ENCODE measurements at places on chromosomes 6 and 20.
A peak's percentile ranks its signal among the peaks of the same experiment; 100 is the strongest.

- no peak for DNase-seq
Observed at GRCh38 chr6:28941684-28942448, 18.1 kb upstream of the TRIM27 start.

- no peak for DNase-seq
Observed at GRCh38 chr6:134880487-134881190, 69.3 kb downstream of the ALDH8A1 start.

- DNase-seq: peak; percentile 82
Observed at GRCh38 chr6:169452117-169452868, 198.6 kb upstream of the THBS2 start.

- no peak for DNase-seq
Observed at GRCh38 chr6:27873021-27873940, 38.9 kb downstream of the OR2B2 start.

DNA sequence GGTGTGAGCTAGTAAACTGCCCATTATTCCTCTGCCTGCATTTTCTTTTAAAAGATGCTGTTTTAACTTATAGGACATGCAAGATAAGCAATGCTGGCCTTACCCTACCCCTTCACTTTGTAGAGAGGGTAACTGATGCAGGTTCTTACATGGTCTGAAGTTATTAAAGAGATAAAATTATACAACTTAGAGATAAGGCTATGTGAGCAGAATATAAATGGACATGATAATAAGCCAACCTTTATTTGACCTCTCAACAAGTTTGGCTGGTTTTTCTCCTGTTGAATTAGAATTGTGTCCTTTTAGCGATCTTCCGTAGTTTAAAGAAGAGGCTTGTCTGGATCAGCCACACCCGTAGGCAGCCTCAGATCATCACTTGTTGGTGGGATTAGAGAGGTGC is 377.0 kb downstream of the BTBD3 start:
- DNase-seq: no peak

- no peak for DNase-seq
Observed at GRCh38 chr6:17962436-17963031, 24.9 kb downstream of the KIF13A start.

- no peak for DNase-seq
Observed at GRCh38 chr20:53292347-53292746, 301.3 kb downstream of the ZNF217 start.

GRCh38 chr6:130162421-130162820 is 60.3 kb downstream of the SAMD3 start:
- DNase-seq: no peak

DNA sequence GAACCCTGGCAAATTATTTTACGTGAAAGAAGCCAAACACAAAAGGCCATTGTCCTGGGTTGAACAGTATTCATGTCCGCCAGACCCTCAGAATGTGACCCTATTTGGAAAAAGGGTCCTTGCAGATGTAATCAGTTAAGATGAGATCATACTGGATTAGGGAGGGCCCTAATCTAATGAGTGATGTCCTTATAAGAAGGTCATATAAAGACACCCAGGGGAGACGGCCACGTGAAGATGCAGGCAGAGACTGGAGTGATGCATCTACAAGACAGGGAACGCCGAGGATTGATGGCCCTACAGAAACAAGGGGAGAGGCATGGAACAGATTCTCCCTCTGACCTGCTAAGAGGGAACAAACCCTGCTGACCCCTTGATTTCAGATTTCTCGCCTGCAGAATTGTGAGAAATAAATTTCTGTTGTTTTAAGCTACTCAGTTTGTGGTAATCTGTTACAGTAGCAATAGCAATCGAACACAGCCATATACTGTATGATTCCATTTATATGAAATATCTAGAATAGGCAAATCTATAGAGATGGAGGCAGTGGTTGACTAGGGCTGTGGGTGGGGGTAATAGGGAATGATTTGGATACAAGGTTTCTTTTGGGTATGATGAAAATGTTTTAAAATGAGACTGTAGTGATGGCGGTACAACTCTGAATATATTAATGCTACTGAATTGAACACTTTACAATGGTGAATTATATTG is 132.9 kb upstream of the NUP153 start:
- no peak for DNase-seq

- DNase-seq: no peak
Observed at GRCh38 chr20:40255365-40255764, 433.7 kb downstream of the MAFB start.

GRCh38 chr20:48834278-48834677 is 6.5 kb upstream of the PREX1 start:
- no peak for DNase-seq

DNA sequence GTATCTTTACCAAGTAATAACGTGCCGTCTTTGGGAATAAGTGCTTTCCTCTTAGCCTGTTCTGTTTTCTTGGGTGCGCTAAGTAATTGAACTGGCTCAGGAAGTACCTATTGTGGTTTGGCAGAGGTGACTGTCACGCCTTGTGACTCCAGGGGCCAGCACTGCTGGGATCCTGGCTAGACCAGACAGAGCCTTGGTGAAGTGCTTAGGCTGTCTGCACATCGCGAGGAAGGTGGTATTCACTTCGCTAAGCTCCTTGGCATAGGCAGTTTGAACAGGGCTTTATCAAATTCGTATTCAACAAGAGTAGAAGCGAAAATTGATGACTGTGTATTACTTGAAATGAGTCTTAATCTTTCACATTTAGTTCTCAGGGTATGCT is 17.6 kb downstream of the PRDM1 start:
- DNase-seq: no peak

GRCh38 chr6:117194978-117195377 is 70.4 kb upstream of the VGLL2 start:
- DNase-seq: no peak

- no peak for DNase-seq
Observed at GRCh38 chr6:105780146-105780860, 305.8 kb upstream of the PRDM1 start.

DNA sequence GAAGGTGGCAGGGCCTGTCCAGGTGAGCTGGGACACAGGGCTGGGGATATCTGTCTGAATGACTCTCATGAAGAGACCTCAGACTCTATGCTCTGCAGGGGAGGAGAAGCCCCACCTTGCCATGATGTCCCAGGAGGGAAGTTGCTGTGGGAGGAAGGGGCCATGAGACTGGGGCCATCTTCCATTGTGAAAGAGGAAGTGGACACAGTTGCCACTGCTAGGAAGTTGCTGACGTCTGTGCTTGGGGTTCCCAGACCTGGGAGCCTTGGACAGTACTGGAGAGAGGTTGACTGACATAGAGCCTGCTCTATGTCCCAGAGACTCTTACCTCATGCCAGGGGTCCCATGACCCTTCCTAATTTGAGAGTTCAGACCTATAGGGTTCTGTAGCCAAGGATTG is 24.5 kb downstream of the SIRPB1 start:
- DNase-seq: no peak

DNA sequence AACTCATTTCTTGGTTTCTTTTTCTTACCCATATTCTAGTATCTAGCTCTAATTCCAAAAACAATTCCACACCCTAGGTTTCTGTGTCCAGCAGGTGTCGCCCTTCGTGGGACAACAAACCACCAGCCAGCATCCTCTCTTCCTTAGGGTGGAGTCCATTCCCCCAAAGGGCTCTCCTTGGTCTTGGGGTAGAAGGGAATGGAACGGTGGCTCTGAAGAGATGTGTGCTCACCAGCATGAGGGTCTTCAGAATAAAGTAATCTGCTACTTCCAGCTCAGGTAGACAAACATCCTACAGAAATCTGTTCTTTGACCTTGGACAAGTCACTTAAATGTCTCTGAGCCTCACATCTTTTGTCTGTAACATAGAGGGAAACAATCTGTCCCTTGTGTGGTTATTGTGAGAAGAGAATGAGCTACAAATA is 7.2 kb downstream of the HLA-DMB start:
- DNase-seq: peak; percentile 62

GRCh38 chr6:167091805-167092107 is 31.1 kb upstream of the CCR6 start:
- DNase-seq: no peak

DNA sequence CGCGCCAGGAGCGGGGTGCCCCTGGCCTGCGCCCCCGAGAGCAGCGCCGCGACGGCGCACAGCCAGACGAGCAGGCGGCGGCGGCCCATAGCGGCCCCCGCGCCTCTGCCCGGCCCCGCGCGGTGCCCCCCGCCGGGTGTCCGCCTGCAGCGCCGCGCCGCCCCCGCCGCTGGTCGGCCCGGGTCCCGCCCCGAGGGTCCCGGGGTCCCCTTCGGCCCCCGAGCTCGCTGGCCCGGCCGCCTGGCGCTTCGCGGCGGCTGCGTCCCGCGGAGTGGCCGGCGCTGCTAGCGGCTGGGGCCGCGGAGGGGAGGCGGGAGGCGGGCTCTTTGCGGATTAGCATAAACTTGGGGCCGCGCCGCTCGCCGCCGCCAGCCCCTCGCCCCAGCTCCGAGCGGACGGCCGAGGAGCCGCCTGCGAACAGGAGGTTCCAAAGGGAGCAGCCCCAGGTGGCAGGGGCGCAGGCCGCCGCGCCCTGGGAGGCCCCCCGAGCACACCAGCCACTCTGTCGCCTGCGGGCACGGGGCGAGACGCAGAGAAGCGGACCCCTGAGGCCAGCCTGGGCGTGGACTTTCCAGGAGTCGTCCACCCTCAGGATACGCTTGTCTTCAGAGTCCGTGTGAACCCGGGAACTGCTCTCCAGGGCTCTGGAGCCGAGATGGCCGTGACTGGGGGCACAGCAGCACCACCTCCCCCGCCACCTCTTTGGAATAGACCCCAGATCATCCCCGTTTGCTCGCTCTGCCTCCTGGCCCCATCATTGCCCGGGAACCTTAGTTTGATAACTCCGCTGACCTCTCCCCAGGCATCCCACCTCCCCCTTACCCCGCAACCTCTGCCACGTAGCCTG is at the start of gene EMILIN3:
Gene EMILIN3 (minus strand): TSS at position 273 of the 847 bp plus-strand sequence. CDS start 184 bp downstream, at position 89.
- DNase-seq: no peak

- no peak for DNase-seq
Observed at GRCh38 chr6:28446818-28447511, 3.7 kb upstream of the ZSCAN23 start.

GRCh38 chr6:97850458-97851212 is 567.6 kb upstream of the MMS22L start:
- no peak for DNase-seq

DNA sequence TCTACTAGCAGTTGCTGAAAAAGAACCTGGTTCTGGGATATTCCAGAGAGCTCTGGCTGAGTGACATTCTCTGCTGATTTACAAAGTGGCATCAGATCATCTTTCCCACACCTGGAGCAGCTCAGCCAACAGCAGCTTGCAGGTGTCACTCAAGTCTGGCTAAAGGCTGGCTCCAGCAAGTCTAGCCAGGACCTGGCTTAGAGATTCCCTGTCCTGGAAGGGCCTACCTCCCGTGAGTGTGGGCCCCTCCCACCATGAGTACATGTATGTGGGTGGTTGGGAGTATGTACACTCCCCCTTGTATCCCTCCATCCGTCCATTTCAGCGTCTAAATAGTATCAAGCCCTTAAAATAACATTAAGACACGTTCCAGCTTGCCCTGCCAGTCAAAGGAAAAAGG is 539.3 kb upstream of the ID4 start:
- no peak for DNase-seq

GRCh38 chr20:23449421-23449820 is 3.3 kb downstream of the CST11 start:
- no peak for DNase-seq

- no peak for DNase-seq
Observed at GRCh38 chr6:10559522-10560152, 38.5 kb downstream of the GCNT2 start.

DNA sequence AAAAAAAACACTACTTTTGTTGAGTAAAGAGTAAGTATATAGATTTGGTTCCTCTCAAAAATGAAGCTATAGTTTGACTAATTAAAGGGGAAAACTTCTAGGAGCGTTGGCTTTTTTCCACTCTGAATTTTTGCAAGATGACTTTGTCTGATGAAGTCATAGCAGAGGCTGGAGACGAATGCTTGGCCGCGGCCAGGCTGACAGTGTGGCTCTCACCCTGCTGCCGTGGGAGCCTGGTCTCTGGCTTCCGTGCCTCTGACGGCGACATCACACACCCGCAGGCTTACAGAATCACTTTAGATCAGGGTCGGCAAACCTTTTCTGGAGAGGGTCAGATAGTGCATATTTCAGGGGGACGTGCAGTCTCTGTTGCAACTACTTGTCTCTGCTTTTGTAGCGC is 145.0 kb downstream of the PHACTR3 start:
- DNase-seq: no peak

GRCh38 chr6:36109092-36109491 is 21.2 kb upstream of the MAPK13 start:
- DNase-seq: no peak

GRCh38 chr6:16683641-16684194 is 77.5 kb downstream of the ATXN1 start:
- DNase-seq: no peak

DNA sequence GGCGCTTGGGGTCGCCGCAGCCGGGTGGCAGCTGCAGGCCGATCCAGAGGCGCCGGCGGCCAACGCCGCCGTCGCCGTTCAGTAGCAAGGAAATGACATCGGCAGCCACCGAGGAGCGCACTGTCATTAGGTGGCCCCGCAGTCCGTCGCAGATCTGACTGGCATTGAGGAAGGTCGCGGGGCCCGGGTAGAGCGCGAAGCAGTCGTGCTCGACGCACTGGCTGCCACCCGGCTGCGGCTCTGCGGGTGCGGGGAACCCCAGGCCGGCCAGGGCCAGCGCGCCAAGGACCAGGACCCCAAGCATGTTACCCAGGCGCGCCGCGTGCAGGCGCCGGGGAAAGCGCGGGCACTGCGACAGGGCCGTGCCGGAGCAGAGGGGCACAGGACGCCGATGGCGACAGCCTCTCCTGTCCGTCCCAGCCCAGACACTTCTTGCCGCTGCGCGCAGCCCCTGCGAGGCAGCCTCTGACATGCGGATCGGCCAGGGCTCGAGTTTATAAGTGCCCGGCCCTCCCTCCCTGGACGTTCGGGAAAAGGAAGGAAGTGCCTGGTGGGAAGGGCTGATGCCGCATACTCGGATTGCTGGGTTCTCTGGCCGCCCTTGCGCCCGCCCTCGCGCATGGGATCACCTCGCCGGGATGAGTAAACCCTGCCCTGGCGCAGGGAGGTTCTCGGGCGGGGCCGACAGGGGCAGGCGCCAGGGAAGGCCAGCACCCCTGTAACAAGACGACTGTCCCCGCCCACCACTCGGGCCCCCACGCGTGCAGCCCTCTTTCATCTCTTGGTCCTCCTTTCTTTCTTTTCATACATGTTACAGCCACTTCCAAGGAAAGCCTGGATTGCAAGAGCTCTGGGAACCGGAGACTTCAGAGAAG is at the start of gene THBD:
Gene THBD (minus strand): TSS at position 472 of the 875 bp plus-strand sequence. CDS start 168 bp downstream, at position 304.
- no peak for DNase-seq

GRCh38 chr20:21614980-21615379 is 90.5 kb upstream of the PAX1 start:
- DNase-seq: no peak

DNA sequence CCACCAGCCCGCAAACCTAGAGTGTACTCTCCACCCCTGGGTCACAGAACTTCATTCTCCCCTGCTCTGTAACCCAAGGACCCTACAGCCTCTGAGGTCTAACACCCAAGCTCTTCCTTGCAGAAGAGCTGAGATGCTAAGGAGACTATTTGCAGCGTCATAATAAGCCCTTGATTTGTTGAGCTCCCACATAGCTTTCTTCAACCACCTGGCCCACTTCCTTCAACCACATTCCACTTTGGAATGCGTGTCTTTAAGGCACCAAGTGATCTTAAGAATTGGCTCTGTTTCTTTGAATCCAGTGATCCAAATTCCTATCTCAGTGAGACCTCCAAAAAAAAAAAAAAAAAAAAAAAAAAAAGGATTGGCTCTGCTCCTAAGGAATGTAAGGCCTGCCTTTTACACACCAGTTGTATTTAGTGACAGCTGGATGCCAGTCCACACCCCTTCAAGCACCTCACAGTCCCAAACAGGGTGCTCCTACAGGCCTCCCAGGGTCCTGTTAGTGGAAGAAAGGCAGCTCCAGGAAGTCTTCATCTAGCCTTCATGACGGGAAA is 106.2 kb downstream of the UBE3D start:
- no peak for DNase-seq

GRCh38 chr6:37967651-37968050 is 148.1 kb downstream of the ZFAND3 start:
- DNase-seq: no peak

Data from smooth muscle cell of the brain vasculature (primary cell).